ENCODE measurements at places on chromosomes 2 and 18.

DNA sequence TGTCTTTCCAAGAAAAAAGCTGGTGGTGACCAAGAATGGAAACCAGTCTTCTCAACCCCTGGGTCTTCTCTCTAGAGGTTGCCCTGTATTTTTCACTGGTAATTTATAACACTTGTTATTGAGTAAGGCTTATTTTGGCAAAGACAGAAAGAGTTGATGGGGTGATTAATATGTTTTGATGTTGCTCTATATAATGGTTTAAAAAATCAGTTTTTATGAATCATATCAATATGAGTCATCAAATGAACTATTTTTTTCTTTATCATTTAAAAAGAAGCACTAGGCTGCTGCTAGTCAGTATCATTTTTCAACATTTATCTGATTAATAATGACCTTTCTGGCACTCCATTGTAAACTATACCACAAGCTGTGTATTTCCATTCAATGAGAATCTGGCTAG, 1142.2 kb downstream of the LRP1B start:
- peak; percentile 41 for DNase-seq

DNA sequence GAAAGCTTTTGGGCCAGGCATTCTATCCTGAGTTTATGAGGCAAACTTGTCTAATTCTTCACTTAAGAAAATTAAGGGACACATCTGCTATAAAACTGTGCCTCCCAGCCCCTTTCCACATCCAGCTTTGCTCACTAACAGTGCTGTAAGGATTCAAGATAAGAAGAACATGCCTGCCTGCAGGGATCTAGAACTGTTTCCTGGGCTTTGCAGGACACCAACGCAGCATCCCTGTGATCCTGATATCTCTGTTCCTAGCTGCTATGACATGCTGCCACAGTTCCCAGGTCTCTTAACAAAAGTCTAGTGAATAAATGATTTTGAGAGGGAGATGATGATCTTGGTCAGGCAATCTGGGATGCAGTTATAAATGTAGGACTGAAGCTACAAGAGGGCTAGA, 12.4 kb downstream of the B4GALT6 start:
- no peak for DNase-seq

GRCh38 chr2:172373766-172374165, 53.6 kb upstream of the ITGA6 start:
- DNase-seq: peak; percentile 30

GRCh38 chr18:26307161-26307773, 81.0 kb downstream of the TAF4B start:
- peak; percentile 54 for DNase-seq
